ENCODE measurements at places on chromosomes 6 and 20.

DNA sequence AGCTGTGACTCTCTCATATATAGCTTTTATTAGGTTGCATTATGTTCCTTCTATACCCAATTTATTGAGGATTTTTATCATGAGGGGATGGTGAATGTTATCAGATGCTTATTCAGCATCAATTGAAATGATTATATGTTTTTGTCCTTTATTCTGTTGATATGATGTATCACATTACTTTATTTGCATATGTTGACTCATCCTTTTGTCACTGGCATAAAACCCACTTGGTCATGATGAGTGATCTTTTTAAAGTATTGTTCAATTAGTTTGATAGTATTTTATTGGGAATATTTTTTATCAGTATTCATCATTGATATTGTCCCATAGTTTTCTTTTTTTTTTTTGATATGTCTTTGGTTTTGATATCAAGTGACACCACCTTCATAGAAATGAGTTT, 529.9 kb downstream of the MMUT start:
- DNase-seq, result no peak

- DNase-seq, result no peak
Measured at GRCh38 chr20:63223121-63223825, 7.3 kb upstream of the YTHDF1 start.

- no peak for DNase-seq
Measured at GRCh38 chr6:137904822-137905617, 38.0 kb downstream of the TNFAIP3 start.

DNA sequence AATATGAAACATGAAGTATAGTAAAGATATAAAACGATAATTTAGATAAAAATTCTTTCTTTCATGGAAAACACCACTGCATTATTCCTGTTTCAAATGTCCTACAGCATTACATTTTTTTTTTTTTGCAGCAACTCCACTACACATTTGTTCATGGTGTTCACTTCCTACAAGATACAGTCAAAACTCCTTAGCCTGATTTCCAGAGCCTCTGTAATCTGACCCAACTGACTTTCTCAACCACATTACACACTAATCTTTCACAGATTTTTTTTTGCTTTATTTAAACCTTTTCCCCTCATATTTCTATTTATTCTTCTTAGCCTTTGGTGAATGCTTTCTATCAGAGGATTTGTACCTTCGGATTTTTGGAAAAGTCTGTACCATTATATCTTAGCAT, 176.5 kb upstream of the PDE7B start:
- DNase-seq, result no peak

DNA sequence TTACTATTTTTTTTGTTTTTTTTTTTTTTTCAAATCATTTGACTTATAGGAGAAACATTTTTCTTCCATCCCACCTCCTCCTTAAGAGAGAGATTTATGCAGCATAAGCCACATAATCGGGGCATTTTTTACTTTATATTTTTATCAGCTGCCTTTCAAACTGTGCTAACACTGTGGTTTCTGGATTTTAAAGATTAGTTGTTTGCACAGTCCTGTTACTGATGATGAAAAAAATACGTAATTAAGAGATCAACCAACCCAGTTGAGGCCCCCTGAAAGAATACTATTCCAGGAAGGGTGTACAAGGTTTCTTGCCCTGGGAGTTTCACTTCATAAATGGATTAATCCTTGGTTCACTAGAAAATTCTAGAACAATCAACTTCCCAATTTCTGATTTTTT, 68.3 kb downstream of the MMS22L start:
- no peak for DNase-seq

DNA sequence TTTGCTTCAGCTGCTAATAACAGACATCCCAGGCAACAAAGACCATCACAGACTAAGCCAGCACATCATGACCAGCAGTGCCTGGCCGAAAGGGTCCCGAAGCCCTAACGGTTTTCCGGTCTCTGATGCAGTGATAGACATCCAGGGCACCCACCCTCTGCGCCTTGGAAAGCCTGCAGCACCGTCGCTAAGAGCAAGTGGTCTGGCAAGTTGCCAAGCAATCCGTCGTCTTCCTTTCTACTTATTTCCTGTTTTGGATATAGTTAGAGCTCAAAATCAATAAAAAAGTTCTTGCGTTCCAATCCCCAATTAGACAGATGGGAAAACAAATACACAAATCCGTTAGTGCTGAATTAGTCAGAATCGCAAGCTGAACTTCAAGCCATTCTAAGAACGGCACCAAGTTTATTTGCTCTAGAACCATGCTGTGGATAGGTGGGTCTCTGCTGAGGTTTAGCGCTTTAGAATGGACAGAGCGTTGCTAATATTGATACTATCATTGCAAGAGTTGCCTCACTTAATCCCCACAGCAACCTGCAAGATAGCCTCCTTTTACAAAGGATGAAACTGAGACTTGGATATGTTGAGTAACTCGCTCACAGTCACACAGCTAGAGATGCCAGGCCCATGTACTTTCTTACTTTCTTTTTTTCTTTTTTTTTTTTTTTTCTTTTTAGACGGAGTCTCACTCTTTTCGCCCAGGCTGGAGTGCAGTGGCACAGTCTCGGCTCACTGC, 163.3 kb upstream of the SNX9 start:
- no peak for DNase-seq

DNA sequence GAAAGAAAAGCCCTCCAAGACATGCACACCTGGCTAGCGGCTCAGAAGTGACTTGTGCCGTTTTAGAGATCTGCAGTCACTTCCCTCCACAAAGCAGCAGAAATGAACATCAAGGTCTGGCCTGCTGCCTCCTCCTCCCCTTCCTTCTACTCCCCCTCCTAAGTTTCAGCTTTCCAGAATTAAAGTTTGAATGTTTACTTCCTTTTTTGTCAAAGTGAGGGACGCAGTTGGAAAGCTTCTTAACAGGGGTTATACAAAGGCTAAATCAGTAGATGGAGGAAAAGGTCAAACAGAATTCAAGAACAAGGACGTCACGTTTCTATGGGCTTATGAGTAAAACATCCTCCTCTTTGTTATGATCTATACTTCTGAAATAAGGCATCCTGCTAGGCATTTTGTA, 227.7 kb downstream of the SLC35F1 start:
- no peak for DNase-seq

- no peak for DNase-seq
Measured at GRCh38 chr6:169370666-169371343, 117.2 kb upstream of the THBS2 start.

GRCh38 chr20:61763740-61764400, 301.8 kb downstream of the TAF4 start:
- DNase-seq, result no peak

- no peak for DNase-seq
Measured at GRCh38 chr20:37270576-37271420, 9.2 kb upstream of the GHRH start.

DNA sequence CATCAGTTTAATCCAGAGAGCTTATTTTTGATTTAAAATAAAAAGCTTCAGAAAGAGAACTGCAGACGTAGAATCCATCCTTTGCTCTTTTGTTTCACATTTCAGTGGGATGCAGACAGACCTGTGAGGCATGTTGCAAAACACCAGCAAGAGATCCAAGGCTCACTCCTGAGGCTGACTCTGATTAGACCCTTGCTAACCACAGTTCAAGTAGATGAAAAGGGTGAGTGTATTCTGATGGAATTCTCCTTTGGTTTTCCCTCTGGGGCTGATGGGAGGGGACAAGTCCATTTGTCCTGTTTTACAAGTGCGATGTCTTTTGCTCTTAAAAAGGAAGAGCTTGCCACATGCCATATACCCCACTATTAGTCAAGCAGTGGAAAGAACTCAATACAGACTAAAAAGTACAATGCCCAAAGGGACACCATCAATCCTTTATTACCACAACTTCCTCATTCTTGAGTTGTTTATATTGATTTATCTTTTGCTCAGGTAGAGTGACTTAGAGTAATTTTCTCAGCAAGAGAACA, 772.7 kb downstream of the MAFB start:
- no peak for DNase-seq

- no peak for DNase-seq
Measured at GRCh38 chr20:61640131-61640870, 388.2 kb downstream of the CDH4 start.

GRCh38 chr20:54118220-54119001, 48.0 kb upstream of the BCAS1 start:
- DNase-seq, result no peak

- no peak for DNase-seq
Measured at GRCh38 chr6:100491952-100492670, 27.4 kb upstream of the SIM1 start.

- no peak for DNase-seq
Measured at GRCh38 chr6:165818200-165818599, 155.2 kb upstream of the PDE10A start.

DNA sequence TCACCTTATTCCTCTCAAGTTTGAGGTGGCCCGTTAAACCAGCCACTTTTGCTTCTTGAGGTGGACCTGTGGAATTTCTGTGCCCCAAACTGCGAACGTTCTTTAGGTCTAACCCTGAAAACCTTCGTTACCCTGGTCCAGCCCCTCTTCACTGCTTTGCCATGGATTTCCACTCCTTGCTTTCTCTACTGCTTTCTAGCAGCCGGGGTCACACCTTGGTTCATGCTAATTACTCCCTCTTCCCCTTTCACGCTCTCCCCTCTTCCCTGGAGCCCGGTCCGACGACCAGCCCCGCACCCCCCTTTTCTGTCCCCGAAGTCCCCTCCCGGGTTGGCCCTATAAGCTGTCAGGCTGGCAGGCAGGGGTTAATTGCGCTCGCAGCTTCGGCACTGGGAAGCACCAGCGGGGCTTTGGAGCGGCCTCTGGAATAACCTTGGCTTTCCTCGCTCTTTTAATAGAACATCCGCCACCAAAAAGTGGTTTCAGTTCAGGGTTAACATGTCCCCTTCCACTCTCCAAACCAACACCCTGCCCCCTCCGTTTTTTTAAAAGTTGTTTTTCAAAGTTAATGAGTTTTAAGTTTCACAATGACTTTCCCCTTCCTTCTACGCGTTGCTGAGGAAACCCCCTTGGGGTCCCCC, 1.4 kb upstream of the HIVEP1 start:
- peak; percentile 17 for DNase-seq

- DNase-seq, result no peak
Measured at GRCh38 chr6:25111782-25112181, 167.4 kb upstream of the CARMIL1 start.

- DNase-seq, result no peak
Measured at GRCh38 chr6:85115376-85115775, 334.5 kb upstream of the NT5E start.

DNA sequence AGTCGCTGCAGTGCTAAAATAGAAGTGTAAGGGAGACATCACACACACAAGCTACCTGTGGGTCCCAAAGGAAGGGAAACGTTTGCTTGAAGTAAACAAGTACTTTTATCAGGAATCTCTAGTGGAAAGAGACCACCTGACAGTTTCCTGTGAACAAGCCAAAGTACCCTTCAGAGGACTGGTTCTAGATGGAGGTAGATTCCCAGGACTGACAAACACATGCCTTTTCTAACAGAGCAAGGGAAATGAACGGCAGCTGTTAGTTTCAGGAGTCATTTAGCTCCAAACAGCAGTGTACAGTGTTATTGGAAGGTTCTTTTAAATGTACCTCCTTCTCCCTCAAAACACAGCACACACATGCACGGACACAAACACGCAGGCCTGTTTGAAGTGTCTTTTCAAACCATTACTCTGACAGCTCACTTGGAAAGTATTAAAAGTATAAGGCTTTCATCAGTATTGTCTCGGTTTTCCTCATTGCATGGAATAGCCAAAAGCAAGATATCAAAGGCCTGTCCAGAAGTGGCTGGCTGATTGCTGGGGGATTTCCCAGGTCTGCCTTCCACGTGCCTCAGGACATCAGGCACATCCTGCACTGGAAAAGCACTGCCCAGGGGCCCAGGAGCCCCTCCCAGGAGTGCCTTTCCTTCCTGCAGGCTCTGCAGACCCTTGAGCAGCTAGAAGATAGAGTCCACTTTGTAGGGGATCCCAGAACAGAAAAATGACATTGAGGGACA, 393.2 kb upstream of the SOX4 start:
- DNase-seq, result no peak

GRCh38 chr6:110283657-110284056, 74.5 kb downstream of the METTL24 start:
- DNase-seq, result no peak

DNA sequence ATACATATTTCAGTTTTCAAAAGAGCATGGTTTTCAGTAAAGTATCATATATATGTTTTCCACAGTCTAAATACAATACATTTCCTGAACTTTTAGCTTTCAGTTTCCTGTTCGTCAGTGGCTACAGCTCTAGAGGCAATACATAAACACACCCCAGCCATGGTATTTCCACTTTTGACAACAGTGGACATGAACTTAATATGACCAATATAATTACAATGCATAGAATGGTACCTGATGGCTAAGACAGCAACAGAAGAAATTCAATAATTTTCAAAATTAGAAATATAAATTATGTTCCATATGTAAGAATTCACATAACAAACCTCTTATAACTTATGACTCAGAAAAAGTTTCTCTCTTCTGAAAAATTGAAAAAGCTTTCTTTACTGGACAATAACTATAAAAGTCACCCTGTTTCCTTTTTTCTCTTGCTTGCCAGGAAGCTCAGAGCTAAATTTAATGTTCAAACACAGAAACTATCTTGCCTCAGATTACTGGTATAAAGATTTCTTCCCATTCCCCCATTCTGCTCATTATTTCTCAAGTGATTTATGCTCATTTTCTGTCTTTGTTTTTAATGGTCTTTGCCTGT, 19.2 kb downstream of the FKBP5 start:
- DNase-seq, result no peak

DNA sequence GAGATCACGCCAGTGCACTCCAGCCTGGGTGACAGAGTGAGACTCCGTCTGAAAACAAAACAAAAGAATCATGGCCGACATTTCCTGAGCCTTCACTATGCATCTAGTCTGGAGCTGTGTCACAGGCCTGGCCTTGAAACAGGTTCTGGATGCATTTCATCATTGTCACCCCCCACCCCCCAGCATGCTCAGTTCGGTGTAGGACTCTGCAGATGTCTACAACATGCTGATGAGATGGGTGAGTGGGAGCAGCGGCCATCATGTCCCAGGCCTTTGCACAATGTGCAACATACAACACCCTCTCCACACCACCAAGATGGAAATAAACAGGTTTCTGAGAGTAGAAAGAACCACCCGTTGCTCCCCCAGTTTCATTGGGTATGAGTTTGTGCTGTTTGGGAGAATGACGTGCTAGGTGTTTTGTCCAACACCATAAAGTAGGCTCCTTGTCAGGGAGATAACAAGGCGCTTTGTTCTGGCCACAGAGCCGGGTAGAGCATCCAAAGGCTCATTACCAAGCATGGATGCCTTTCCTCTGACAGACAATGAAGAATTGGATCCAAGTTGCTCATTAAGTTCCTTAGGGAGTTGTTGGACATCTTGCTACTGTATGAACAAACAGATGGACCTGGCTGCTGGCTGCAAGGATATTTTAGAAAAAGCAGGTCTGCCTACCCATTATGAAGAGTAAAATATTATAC, 22.1 kb downstream of the SNHG17 start:
- no peak for DNase-seq

- no peak for DNase-seq
Measured at GRCh38 chr20:36550790-36551299, 9.5 kb downstream of the MYL9 start.

DNA sequence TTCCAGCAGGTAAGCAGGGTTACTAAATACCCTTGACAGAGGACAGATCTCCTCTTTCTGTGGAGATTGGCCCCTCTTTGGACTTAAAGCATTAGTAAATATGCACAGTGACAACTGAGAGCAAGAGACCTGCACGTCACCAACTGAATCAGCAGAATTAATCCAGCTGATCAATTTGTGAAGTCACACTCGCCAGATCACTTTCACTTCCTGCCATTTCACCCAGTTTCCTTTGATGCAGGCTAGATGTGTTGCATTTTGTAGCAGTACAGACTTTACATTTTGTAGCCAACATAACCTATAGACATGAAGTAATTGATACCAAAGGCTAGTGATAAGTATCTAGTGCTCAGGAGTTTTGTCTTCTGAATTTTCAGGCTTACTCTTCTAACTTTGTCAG, 11.9 kb downstream of the SYNE1 start:
- DNase-seq, result no peak
